Stimulated activated CD8-positive, alpha-beta memory T cell treated with anti-CD3 and anti-CD28 coated beads, Interleukin-15, amount 100 ng/mL, for 4 hours (primary cell): ENCODE measurements at places on chromosomes 13 and 19.

DNA sequence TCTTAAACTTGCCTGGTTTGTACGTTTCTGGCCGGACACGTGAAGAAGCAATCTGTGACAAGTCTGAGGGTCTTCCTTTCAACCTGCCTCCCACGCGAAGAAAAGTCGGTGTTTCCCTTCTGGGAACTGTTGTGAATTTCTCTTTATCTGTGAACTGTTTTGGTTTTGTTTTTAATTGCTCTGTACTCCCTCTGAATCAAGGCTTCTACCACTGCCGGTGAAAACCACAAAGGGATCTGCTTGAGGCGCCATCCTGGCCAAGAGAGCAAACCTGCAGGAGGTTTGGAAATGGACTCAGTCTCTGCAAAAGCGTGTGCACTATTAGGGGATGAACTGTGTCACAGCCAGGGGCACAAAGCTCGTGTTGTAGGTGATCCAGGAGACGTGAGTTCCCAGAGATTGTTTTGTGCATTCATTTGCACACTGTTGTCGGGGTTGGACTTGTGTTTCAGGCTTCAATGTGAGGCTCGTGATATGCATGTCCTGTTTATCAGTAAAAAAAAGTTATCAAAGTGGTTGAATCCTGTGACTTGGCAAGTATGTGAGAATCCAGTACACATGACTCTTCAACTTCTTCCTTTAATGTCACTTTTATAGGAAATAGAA lies 9.7 kb downstream of the SIGLEC8 start:
- peak; percentile 57 for DNase-seq

DNA sequence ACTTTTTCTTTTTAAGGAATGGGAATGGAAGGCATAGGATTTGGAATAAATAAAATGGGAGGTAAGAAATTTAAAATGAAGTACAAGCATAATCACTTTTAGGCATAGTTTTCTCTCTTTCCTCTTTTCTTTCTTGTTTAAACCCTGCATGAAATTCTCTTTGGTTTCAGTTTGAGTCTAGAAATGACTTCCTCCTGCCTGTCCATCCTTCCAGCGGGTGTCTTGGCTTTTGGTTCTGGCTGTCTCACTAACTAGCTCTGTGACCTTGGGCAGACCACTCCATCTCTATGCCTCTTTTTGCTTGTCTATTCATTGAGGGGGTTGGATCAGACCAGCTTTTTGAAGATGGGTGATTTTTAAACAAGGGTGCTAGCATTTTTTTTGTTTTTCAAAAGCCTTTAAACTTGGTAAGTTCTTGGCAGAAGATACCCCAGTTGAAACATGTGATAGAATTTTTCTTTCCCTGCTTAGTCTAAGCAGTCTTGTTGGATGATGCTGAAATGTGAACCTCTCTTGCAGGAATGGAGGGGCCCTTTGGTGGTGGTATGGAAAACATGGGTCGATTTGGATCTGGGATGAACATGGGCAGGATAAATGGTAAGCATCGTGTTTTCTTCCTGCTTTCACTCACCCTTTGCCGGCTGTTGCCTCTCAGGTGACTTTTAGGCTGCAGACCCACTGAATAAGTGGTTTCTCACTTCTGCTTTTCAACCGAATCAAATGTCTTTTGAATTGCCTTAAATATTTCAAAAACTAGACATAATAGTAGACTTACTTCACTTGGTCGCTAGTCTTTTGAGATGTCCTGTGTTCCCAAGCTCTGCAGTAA lies 28.6 kb downstream of the PRAM1 start:
- no peak for DNase-seq

GRCh38 chr13:114116734-114117133 lies 15.7 kb downstream of the RASA3 start:
- DNase-seq: no peak

DNA sequence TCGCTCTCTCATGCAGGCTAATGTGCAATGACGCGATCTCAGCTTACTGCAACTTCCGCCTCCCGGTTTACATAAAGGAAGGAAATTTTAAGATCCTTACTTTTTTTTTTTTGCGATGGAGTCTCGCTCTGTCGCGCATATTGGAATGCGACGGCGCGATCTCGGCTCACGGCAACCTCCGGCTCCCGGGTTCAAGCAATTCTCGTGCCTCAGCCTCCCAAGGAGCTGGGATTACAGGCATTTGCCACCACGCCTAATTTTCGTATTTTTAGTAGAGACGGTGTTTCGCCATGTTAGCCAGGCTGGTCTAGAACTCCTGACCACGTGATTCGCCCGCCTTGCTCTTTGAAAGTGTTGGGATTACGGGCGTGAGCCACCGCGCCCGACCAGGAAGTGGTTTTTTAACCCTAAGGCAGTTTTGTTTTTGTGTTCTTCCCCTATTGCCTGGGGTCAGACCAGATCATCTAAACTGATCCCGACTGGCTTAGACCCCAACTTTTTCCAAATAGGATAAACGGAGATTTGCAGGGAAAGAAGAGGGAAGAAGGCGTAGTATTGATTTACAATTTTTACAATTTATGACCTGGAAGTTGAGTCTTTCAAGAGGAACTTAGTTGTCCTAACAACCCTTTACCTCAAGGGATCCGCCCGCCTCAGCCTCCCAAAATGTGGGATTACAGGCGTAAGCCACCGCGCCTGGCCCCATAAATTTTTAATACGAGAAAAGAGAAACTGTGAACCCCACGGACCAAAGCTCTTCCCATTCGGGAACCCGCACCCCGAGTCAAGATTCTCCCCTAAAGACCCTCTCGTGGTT lies 142.0 kb downstream of the ZNF737 start:
- DNase-seq: no peak

DNA sequence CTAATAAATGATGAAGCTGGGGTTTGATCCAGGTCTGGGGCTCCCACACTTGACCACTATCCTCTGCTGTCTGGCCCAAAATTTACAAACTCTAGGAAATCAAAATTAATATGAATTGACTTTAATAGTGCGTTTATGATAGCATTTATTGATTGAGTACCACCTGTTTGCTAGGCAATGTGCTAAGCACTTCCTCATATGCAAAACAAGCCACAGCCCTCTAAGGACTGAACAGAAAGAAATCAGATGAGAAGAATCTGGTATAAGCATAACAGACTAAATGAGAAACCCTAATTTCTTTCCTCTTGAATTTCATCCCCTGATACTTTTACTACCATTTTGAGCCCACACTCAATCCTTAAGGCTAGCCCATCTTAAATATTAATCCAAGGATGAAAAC lies 6.6 kb upstream of the MLNR start:
- no peak for DNase-seq

- DNase-seq: no peak
Observed at GRCh38 chr13:51995677-51996551, 15.3 kb downstream of the ATP7B start.

DNA sequence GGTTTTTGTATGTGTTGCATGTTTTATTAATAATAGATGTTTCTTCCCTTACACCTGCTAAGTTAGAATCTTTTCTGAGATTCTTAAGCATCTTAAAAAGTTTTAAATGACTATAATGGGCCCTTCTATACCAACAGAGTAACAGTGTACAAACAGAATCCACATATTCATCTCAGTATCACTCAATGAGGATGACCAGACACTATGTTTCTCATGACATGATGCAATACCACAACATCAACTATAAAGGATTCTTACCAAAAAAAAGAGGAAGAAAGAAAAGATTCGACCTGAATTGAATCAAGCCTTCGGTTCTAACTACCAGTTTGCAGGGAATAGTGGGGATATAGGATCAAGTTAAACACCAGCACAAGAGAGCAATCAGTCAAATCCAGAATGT lies 56.5 kb downstream of the INTS6 start:
- DNase-seq: no peak

GRCh38 chr13:90562443-90562842 lies 785.0 kb upstream of the MIR17HG start:
- DNase-seq: no peak

DNA sequence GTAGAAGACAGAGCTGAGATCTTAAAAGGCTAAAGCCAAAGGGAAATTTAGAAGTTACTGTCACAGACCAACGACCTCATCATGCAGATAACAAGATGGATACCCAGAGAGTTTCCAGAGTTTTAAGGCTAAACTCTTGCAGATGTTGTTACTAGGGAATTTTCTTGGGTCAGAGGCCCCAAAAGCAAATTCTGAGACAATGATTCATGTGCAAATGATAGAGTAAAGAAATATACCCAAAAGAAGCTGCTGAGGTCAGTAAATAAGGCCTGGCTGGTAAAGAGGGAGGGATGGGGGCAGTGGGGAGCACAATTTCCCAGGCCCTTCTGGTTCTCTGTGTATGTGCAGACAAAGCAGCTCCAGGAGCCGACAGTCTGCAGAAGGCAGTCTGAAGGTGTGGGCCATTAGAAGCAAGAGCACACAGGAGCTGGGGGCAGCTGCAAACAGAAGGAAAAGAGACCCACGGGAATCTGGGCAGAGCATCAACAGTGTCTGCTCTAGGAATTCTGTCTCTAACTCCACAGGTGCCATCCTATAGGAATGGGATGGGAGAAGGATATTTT lies 330.8 kb downstream of the TBC1D4 start:
- DNase-seq: no peak

DNA sequence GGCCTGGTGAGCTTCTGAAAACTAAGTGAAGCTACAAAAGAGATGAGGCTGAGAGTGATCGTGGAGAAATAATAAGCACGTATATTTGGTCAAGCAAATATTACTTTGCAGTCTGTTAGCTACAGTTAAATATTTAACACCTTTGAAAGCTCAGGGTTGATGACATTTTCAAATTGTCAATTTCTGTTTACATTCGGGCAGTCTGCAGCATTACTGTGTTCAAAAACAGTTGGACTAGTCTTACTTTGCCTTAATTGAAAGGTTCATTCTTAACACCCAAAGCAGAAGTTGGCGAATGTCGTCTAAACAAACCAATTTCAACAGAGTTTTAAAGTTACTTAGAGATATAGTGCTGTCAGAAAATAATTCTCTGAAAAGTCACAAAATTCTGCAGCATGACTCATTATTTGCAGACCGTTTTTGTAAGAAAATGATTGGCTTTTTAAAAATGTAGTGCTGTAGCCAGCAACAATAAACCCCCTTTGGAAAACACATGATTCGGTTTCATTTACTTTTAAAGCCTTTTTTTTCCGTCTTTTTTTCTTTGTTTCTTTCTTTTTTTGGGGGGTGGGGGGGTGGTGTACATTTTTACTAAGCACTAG lies 549.0 kb downstream of the GPC6 start:
- no peak for DNase-seq
